ENCODE measurements at places on chromosomes 12 and 14.

DNA sequence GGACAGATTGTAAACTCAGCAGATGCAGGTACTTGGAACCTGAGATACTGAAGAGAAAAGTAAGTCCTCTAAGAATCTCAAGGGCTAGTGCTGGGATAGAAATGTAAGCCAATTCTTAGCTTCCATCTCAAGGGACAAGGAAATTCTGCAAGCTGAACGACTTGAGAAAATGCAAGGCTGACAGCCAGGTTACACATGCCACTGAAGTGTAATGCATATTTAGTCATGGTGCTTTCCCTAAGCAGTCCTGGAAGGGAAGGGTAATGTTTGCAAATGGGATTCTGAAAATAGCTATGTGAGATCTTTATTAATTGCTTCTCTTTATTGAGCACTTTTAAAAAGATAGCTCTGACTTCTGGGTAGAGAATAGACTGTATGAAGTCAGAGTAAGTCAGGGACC lies 402.7 kb upstream of the SEL1L start:
- no peak for DNase-seq

- no peak for DNase-seq
These were observed 26.9 kb downstream of the MOK start for GRCh38 chr14:102277874-102278630.

DNA sequence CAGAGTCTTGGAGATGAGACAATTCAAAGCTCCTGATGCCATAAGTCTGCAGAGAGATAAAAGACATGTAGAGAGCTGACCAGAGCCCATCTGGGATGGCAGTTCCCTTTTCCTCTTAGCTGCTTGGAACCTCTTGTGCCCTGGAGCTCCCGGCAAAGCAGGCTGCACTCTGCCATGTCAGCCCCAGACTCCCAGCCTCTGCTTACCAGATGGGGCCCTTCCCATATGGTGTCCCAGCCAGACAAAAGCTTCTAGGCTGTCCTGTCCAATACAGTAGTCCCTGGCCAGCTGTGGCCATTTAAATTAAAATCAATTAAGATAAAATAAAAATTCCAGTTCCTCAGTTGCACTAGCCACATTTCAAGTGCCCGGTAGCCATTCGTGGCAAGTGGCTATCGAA lies 303.9 kb downstream of the TTC6 start:
- no peak for DNase-seq

- no peak for DNase-seq
These were observed 446.0 kb downstream of the AEBP2 start for GRCh38 chr12:19885093-19885812.

DNA sequence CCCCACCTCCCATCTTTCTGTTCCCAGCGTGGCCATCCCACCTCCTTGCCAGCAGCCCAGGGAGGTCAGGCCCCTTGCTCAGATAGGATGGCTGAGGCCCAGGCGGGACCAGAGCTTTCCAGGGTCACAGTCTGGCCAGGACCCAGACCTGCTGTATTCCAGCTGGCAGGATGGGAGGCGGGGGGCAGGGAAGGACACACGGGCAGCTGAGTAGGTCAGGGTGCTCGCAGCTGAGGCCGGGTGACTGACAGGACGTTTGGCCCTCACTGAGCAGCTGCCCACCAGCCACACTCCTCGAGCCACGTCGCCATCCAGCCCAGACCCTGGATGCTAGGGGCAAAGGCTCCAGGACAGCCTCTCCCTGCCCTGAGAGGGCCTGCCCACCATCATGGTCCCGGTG lies 4.0 kb downstream of the NUDT14 start:
- DNase-seq, result no peak

GRCh38 chr14:104462651-104463630 lies 116.6 kb upstream of the C14orf180 start:
- DNase-seq, result no peak

DNA sequence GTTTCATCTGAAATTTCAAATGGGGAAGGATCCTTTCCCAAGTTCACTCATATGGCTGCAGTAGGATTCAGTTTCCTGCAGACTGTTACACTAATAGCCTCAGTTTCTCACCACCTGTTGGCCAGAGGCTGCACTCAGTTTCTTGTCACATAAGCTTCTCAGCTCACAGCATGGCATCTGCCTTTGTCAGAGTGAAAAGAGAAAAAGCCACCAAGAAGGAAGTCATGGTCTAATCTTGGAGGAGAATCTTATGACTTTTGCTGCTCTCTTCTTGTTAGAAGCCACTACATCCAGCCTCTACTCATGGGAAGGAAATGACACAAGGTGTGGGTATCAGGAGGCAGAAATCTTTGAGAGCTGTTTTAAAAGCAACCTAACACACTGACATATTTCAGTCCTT lies 39.4 kb upstream of the BTG1 start:
- no peak for DNase-seq

- DNase-seq, result no peak
These were observed 172.4 kb downstream of the TRHDE start for GRCh38 chr12:72444566-72444965.

DNA sequence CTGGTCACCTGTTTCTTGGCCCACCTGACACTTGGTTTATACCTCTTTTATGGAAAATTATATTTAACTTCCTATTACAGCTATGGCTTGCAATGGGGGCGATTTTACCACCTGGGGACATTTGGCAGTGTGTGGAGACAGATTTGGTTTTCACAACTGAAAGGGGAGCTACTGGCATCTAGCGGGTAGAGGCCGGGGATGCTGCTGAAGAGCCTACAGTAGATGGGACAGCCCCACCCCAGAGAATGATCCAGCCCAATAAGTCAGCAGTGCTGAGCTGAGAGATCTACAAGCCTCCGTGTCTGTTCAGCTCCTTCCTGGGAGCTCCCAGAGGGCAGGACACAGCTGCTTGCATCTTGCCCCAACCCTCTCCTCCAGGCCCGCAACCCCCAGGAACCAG lies 302.8 kb downstream of the CACNA1C start:
- DNase-seq, result no peak

- DNase-seq, result no peak
These were observed 35.6 kb downstream of the KRT76 start for GRCh38 chr12:52741375-52742195.

- DNase-seq, result no peak
These were observed 118.3 kb downstream of the SLC25A47 start for GRCh38 chr14:100441271-100441947.

- peak; percentile 79 for DNase-seq
These were observed 9.2 kb downstream of the DGKA start for GRCh38 chr12:55940065-55940732.

- no peak for DNase-seq
These were observed 207.6 kb upstream of the PDZRN4 start for GRCh38 chr12:40980427-40980961.

GRCh38 chr12:12604740-12605139 lies 6.9 kb upstream of the CREBL2 start:
- DNase-seq, result no peak

GRCh38 chr12:52396656-52397055 lies 9.5 kb downstream of the KRT82 start:
- no peak for DNase-seq

DNA sequence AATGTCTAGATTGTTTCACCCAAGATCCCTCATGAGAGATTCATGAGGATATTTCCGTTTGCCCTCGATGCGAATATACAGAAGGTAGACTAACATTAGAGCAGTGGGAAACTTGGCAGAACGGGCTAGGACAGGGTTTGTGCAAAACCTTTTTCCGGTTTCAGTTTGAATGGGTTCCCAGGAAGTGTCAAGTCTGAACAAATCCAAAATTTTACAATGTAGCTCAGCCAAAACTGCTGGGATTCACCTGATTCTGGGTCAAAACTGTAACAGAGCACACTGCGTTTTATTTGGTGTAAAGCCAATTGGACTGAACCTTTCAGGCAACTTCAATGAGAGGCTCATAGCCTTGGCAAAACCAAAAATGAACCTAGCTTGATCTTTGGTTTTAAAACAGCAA lies 337.8 kb upstream of the DIO2 start:
- no peak for DNase-seq

- DNase-seq, result no peak
These were observed 111.2 kb upstream of the NPAS3 start for GRCh38 chr14:32827514-32827913.

DNA sequence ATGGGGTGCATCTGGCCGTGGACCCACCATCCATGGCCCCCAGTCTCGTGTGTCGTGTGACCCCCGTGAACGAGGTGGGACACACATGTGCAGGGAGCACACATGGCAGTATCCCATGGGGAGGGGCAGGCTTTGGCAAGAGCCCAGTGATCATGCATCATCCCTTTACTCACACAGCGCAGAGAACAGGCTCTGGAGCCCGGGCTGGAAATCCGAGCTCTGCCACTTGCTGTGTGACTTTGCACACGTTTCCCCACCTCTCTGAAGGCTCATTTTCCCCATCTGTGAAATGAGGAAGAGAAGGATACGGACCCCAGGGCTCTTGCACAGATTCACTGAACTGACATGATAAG lies 119.9 kb downstream of the PHETA1 start:
- DNase-seq, result no peak

DNA sequence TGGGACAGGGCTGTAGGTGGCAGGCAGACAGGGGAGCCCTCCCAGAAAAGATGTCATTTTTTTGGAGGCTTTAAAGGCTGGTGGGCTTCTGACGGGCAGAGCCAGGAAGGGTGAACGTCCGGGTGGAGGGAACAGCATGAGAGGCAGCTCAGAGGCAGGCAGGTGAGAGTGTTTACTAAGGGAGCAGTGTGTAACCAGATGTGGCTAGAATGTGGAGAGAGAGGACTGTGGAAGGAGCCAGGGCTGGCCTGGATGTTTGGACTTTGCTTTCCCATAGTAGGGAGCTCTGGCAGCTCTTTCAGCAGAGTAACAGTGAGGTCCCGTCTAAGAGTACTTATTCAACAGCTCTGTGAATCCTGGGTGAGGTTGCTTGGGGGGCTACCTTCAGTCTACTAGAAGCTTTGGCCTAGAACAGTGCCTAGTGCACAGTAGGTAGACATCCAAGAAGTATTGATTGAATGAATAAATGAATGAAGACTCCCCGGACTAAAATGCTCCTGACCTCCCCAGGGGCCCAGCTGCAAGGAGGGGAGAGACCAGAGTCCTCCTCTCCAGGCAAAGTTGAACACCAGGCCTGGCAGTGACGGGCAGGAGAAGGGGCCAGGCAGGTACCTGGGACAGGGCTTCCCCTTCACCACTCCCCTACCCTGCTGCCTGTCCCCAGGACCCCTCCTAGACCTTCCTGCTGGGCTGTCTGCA lies 8.5 kb downstream of the FAM222A start:
- no peak for DNase-seq

DNA sequence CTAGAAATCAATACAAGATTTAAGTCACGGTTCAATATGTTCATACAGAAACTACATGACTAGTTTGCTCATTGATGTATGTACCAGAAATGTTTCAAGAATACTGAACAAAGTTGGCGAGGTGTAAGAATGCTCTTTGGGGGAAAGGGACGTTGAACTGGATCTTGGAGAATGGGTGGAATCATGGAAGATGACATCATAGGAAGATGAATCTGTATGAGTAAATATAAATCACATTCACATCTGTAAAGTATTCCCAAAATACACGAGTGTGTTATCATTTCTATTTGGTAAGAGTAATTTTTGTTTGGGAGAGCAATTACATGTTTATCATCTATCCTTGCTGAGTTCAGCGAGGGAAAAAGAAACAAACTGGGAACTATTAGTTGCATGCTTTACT lies 162.2 kb upstream of the TMTC1 start:
- DNase-seq, result no peak

GRCh38 chr12:55654511-55655214 lies 18.0 kb downstream of the OR10P1 start:
- no peak for DNase-seq

DNA sequence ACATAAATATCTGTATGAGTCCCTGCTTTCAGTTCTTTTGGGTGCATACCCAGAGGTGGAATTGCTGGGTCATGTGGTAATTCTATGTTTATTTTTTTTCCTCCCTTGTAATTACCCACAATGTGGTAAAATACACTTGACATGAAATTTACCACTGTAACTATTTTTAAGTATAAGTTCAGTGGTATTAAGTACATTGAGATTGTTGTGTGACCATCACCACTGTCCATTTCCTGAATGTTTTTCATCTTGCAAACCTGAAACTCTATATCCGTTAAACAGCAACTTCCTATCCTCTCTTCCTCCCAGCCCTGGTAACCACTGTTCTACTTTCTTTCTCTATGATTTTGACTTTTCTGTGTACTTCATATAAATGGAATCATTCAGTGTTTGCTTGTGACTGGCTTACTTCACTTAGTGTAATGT lies 51.4 kb downstream of the BORCS5 start:
- no peak for DNase-seq

GRCh38 chr14:51116682-51117081 lies 21.8 kb upstream of the TRIM9 start:
- DNase-seq, result no peak

- DNase-seq, result no peak
These were observed 110.2 kb downstream of the LGMN start for GRCh38 chr14:92638266-92638665.

DNA sequence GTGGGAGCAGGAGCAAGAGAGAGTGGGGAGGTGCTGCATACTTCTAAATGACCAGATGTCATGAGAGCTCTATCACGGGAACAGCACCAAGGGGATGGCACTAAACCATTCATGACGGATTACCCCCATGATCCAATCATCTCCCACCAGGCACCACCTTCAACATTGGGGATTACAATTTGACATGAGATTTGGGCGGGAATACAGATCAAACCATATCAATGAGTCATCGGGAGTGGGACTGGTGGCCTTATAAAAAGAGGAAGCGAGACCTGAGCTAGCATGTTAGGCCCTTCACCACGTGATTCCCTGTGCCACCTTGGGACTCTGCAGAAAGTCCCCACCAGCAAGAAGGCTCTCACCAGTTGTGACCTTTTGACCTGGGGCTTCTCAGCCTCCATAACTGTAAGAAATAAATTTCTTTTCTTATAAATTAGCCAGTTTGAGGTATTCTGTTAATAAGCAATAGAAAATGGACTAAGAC lies 28.7 kb downstream of the COX8C start:
- DNase-seq, result no peak

DNA sequence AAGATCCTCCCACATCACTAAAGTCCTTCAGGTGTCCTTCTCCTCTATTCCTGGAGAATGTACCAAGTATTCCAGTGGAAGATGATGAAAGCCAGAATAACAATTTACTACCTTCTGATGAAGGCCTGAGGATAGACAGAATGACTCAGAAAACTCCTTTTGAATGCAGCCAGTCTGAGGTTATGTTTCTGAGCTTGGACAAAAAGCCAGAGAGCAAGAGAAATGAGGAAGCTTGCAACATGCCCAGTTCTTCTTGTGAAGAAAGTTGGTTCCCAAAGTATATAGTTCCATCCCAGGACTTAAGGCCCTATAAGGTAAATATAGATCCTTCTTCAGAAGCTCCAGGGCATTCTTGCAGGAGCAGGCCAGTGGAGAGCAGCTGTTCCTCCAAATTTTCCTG lies 54.6 kb upstream of the HELB start:
- DNase-seq, result no peak

GRCh38 chr12:123030686-123031085 lies 50.2 kb downstream of the ARL6IP4 start:
- DNase-seq, result no peak

GRCh38 chr12:33052141-33053051 lies 155.8 kb upstream of the PKP2 start:
- no peak for DNase-seq
